ENCODE measurements at places on chromosomes 7 and 10.

GRCh38 chr10:17005621-17006566 is 123.7 kb downstream of the CUBN start:
- DNase-seq = no peak

DNA sequence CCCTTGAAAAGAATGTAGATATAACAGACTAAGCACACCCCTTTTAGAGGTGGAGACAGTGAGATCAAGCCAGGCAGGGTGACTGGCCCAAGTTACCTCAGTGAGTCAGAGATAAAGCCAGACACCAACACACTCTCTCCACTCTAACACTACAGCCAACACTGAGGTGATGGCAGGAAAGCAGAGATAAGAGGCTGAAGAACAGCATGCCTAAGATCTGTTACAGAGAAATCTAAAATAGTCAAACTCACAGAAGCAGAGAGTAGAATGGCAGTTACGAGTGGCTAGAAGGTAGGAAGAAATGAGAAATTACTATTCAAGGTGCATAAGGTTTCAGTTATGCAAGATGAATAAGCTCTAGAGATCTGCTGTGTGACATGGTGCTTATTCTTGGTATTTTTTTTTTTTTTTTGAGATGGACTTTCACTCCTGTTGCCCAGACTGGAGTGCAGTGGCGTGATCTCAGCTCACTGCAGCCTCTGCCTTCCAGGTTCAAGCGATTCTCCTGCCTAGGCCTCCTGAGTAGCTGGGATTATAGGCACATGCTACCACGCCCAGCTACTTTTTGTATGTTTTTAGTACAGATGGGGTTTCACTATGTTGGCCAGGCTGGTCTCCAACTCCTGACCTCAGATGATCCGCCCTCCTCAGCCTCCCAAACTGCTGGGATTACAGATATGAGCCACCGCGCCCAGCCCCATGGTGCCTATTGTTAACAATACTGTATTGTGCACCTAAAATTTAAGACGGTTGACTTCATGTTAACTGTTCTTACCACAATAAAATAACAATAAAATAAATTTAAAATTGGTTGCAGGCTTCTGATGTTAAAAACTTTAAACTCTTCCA is 28.7 kb downstream of the ICA1 start:
- DNase-seq = peak; percentile 20

DNA sequence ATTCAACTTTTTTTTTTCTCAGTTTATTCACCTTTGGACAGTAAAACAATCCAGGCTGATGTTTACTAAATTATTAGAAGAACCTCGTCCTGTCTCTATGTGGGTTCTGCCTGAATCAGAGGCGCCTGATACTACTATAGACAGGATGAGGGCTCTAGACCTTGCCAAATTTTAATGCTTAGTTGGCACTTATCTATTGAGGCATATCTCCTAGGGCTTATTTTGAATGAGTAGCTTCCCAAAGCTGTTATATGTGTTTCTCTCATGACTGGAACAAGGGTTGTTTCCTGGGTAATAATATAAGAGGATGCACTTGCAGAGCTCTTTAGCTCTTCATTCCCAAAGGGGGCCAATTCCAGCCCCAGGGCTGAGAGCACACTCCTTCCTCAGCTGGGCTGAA is 23.6 kb downstream of the HECW1 start:
- DNase-seq = no peak

DNA sequence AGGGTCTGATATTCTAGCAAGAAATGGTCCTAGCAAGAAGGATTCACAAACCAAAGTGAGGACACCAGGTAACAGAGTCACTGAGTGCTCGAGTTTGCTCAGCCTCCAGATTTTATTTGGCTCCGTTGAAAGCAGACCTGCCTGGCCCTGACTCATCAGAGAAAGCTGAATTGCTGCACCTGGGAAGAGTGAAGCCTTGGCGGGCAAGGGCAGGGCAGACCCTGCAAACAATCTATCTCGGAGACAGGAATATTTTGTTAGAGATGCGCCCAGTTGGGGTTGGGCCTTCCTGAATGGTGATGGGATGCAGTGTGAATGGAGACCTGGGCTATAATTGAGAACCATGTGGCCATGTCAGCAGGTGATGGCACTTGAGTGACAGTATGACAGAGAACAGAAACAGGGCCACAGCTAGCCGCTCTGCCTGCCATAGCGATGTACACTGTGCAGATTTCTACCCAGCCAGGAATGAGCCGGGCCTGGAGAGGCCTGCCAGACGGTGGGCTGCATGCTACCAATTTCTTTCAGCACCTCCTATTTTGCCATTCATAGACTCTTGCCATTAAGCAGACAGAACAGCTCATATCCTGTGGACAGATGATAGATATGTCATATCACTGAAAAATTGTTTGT is 744.2 kb downstream of the LRMDA start:
- DNase-seq = no peak

DNA sequence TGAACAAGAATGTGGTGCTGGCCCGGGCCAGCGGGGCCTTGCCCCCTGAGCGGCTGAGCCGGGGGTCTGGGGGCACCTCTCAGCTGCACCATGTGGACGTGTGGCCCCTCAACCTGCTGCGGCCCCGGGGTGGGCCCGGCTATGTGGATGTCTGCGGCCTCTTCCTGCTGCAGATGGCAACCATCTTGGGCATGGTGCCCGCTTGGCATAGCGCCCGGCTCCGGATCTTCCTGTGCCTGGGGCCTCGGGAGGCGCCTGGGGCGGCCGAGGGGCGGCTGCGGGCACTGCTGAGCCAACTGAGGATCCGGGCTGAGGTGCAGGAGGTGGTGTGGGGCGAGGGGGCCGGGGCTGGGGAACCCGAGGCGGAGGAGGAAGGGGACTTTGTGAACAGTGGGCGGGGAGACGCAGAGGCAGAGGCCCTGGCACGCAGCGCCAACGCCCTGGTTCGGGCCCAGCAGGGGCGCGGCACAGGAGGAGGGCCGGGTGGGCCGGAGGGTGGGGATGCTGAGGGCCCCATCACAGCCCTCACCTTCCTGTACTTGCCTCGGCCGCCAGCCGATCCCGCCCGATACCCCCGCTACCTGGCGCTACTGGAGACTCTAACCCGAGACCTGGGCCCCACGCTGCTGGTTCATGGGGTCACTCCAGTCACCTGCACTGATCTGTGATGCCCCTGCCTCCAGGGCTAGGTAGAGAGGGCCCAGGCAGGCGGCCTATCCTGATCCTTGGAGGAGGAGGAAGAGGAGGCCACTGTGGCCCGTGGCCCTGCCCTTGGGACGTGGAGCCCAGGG is 1.1 kb upstream of the TRIP6 start:
- peak; percentile 61 for DNase-seq

DNA sequence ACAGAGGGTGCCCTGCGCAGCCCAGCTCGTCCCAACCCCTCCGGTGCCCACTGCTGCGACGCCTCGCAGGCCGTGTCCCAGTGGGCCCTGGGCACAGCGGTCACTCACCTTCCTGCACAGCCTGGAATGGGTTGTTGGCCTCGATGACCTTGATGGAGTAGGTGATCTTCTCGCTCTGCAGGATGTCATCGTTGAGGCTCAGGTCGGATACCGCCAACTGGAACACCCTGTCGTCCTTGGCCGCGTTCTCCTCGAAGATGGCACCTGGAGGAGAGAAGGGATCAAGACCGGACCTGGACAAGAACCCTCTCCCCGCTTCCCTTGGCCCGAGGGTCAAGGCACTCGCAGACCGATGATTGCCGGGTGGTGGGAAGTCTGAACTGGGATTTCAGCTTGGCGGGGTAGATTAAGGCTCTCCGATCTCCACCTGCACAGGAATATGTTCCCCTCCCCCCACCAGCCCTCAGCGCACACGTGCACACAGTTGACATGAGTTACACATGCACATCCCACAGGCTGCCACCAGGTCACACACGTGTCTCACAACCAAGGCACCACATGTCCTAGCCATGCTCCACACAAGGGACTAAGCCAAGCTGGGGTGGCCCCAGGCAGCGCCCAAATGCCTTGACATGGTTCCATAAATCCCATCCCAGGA is 2.6 kb downstream of the GRID1 start:
- DNase-seq = no peak

Data from umbilical cord (tissue), 2 donors.